ENCODE measurements at places on chromosomes 13 and 19.

- DNase-seq: no peak
Observed at GRCh38 chr13:80454245-80454644, 113.3 kb upstream of the SPRY2 start.

DNA sequence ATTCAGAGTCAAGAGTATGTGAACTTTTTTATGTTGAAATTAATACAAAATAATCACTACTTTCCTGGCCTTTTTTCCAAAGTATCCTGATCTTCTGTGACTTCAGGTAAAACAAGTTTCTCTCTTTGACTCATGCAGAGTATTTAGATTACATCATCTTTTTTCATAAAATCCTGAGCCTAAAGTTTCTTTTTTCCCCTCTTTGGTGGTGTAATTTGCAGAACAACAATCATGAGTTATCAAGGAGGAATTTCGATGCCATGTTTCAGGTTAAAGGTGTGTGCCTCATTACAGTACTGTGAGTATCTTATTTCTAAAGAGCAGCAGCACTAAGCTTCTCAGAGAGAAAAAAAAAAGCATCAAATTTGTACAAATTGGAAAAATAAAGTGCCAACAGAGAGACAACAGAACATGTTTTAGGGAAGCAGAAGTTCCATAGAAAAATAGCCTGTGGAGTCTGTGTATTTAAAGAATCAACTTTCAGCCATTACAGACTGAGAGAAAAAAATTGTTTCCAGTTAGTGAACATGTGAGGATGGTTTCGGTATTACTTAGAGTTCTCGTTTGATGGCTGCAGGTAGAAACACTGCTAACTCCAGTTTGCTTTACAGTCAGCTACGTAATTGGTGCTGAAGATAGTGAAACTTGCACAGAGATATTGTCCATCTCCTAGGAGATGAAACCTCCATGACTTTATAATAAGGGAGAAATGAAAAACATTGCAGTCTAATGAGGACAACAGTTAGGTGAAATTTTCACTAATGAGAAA is 78.1 kb upstream of the PCDH9 start:
- no peak for DNase-seq

DNA sequence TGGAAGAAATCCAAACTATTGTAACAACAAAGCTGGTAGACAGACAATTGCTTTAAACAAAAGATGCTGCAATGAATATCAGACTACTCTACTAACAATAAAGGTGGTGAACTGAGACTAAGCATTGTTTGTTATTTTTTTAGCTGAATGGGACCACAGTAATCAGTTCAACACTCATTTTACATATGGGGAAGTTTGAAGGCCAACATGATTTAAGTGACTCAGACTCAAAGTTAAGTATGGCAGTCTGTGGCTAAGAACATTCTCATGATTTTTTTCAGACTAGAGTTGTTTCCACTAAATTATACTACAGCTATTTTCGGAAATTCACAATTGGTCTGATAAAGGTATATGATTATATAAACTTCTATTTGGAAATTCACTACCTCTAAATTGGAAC is 10.4 kb downstream of the EXOSC8 start:
- no peak for DNase-seq

DNA sequence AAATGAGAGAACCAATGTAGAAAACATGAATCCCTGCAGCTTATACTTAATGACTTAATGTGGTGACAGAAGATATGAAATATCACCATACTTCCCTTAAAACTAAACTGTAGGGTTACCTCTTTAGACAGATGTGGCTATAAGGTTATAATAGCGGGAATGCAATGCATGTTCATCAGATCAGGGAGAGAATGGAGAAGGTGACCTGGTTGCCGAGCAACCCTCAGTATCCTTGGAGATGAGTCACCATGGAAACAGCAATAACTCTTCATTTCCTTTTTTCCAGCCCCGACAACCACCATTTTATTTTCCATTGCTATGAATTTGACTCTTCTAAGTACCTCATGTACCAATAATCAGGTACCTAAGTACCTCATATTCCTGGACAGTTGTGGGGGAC is 28.0 kb upstream of the ZNF835 start:
- DNase-seq: no peak

DNA sequence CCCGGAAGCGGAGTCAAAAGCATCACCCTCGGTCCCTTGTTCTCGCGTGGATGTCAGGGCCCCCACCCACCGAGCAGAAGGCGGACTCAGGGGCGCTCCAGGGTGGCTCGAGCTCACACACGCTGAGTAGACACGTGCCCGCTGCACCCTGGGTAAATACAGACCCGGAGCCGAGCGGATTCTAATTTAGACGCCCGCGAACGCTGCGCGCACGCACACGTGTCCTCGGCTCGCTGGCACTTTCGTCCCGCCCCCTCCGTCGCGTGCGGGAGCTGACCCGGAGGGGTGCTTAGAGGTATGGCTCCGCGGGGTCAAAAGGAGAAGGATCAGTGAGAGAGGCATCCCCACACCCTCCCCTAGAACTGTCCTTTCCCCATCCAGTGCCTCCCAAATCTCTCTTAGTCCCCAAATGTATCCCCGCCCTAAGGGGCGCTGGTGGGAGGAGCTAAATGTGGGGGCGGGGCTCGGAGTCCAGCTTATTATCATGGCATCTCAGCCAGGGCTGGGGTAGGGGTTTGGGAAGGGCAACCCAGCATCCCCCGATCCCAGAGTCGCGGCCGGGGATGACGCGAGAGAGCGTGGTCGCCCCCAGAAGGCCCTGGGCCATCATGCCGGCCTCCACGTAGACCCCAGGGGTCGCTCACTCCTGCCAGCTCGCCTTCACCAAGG is 451 bp upstream of the ICAM5 start:
- DNase-seq: no peak

DNA sequence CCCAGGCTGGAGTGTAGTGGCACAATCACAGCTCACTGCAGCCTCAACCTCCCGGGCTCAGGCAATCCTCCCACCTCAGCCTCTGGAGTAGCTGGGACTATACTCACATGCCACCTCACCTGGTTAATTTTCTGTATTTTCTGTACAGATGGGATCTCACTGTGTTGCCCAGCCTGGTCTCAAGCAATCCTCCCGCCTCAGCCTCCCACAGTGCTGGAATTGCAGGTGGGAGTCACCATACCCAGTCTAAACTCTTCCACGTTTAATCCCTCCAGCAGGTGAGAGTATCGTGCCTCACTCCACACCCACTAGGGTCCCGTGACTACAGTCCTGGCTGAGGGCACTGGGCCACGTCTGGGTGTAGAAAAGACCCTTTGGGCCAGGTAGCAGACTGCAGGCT is 16.5 kb downstream of the BCAT2 start:
- no peak for DNase-seq

DNA sequence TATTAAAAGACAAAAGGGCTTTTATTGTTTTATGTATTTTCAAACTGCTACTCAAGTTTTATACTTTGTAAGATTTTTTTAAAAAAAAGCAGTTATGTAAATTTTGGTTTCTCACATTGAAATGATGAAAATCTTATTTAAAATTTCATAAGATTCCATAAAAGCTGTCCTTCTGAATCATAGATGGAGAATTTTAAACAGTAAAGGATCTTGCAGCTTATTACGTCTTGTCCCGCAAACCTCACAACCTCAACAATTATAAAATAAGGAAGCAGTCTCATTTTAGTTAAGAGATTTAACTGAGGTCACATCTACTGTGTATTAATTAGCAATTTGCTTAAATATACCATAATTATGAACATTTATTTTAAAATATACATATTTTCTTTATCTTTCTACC is 581.0 kb upstream of the SPRY2 start:
- DNase-seq: no peak

DNA sequence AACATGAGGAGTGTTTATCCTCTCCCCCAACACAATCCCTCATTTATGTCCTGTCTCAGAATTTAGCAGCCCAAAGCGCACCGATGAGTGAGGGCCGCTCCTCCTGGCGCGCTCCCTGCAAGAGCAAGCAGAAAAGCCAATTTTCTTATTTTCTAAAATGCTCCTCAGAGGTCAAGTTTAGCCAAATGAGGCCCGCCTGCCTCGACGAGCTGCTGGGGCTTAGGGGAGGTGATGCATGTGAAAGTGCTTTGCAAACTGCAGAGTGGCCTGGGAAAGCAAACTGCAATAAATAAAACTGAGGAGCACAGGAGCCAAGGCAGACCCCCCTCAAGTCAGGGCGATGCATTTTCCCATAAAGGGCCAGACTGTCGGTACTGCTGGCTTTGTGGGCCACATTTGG is 29.0 kb downstream of the CAPS start:
- DNase-seq: no peak

DNA sequence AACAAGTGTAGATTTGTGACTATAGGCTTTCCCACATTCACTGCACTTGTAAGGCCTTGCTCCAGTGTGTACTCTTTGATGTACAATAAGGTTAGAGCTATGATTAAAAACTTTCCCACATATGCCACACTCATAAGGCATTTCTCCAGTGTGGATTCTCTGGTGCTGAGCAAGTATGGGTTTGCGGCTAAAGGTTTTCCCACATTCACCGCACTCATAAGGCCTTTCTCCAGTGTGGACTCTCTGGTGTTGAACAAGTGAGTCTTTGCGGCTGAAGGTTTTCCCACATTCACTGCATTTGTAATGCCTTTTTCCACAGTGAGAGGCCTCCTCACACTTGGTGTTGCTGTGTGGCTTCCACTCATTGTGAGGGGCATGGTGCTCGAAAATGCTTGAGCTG is 3.7 kb downstream of the ZNF772 start:
- no peak for DNase-seq

DNA sequence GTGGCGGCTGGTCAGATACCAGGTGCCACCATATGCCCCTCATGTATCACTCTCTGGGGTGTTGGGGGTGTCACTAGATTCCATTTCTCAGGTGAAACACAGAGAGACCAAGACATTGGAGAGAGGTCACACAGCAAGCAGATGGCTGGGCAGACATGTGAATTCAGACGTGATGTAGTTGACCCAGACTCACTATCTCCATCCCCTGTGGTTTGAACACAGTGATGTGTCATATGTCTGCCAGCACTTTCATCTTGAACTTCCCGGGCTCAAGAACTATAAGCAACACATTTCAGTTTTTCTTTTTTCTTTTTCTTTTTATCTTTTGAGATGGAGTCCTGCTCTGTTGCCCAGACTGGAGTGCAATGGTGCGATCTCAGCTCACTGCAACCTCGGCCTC is 16.1 kb upstream of the UPF1 start:
- DNase-seq: no peak

DNA sequence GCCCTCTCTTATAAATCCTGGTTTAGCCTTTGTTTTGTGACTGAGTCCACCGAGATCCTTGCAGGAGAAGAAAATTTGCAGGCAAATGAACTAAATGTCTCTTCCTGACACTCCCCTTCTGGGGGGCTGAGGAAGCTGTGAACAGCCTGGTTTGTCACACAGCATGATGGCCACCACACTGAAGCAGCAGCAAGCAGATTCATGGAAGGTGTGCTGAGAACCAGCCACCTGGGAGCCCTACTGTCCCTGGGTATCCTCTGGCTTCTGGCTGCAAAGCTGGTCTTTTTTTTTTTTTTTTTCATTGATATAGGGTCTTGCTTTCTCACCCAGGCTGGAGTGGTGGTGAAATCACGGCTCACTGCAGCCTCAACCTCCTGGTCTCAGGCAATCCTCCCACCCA is 11.2 kb downstream of the MRPS12 start:
- no peak for DNase-seq

GRCh38 chr13:48050550-48050949 is 13.0 kb downstream of the NUDT15 start:
- no peak for DNase-seq

Measured in left lobe of liver (tissue), 2 donors.